Esophagus squamous epithelium (tissue), 5 donors: ENCODE measurements at places on chromosomes 7 and 10.

- DNase-seq: no peak
Measured at GRCh38 chr7:52695973-52696595, 339.3 kb upstream of the POM121L12 start.

DNA sequence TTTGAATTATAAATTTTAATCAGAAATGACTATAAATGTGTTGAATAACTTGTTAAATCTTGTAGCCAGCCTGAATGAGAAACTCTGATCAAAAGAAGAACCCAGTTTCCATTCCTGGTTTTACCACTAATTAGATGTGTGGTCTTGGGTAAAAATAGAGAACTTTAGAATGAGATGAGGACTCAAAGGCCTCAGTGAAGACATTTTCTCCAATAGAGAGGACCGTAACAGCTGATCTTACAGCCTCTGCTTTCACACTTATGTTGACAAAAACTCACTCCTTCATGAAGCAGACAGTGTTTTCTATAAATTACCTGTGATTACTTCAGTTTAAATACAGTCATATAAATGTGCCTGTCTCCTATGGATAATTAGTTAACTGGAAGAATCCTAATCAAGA is 200.1 kb upstream of the MEOX2 start:
- no peak for DNase-seq

- no peak for DNase-seq
Measured at GRCh38 chr10:4947635-4948596, 15.3 kb upstream of the AKR1C1 start.

GRCh38 chr10:4770801-4771553 is 55.0 kb upstream of the AKR1E2 start:
- DNase-seq: no peak

GRCh38 chr7:155483868-155484325 is 26.0 kb downstream of the EN2 start:
- no peak for DNase-seq

- no peak for DNase-seq
Measured at GRCh38 chr10:35641676-35642034, 441 bp downstream of the FZD8 start.

DNA sequence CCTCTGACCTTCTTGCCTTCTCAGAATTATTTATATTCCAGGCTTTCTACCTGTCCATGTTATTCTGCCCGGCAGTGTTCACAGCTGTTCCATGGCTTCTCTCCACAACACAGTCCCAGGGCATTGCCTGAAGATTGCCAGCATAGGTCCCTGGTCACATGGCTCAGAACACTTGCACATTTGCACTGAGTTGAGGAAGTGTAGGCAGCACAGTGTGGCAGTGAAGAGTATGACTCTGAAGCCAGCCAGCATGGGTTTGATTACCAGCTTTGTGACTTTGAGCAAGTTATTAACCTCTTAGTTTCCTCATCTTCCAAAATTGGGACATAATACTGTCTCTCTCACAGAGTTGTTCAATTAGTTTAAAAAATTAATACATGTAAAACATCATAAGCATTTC is 73.2 kb upstream of the NEUROD6 start:
- no peak for DNase-seq

GRCh38 chr7:22214000-22214399 is 143.0 kb downstream of the RAPGEF5 start:
- no peak for DNase-seq

GRCh38 chr7:31457551-31457950 is 56.3 kb upstream of the ITPRID1 start:
- DNase-seq: no peak

DNA sequence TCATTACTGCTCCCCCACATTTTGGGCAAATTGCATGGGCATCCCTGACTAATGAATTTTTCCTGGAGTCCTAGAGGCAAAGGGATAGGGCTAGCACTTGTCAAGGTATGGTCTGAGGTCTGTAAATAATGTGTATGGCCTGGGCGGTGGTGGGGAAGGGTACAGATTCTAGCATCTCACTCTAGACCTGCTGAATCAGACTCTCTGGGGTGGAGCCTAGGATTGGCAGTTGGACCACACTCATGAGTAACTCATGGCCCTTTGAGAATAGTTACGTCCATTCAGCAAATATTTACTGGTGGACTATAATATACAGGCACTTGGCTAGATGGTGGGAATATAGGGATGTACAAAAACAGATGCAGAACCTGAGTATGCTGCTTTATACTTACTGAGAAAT is 118.0 kb downstream of the CELF2 start:
- no peak for DNase-seq

GRCh38 chr10:83667594-83667993 is 471.7 kb upstream of the GHITM start:
- DNase-seq: no peak

- no peak for DNase-seq
Measured at GRCh38 chr7:22787951-22788350, 34.7 kb downstream of the TOMM7 start.

- DNase-seq: no peak
Measured at GRCh38 chr10:50470345-50470744, 153.4 kb downstream of the SGMS1 start.

GRCh38 chr7:148142660-148143248 is 447.8 kb upstream of the C7orf33 start:
- DNase-seq: no peak
